AML-193 (cell line): ENCODE measurements at places on chromosomes 4 and X.

GRCh38 chrX:84188320-84188834, 378 bp upstream of the RPS6KA6 start:
- DNase-seq = no peak

DNA sequence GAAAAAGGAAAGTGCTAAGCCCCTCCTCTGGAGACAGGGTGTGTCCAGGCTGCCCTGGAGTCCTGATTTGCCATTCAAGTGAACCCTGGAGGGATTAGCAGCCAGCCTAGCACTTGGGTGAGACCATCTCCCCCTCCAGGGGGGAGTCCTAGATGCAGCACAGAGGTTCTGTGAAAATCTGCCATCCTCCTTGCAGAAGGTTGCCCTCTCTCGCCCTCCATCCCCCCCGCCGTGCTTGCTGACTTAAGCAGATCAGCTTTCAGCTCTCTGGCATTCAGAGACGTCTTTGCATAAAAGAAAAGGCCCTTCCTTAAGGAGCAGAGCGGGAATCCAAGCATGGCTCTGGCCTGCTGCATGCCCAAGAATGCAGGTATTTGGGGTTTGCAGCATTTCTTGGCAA, 102.1 kb upstream of the SCML1 start:
- DNase-seq = no peak

- no peak for DNase-seq
Measured at GRCh38 chr4:87807402-87807801, 8.0 kb downstream of the IBSP start.

DNA sequence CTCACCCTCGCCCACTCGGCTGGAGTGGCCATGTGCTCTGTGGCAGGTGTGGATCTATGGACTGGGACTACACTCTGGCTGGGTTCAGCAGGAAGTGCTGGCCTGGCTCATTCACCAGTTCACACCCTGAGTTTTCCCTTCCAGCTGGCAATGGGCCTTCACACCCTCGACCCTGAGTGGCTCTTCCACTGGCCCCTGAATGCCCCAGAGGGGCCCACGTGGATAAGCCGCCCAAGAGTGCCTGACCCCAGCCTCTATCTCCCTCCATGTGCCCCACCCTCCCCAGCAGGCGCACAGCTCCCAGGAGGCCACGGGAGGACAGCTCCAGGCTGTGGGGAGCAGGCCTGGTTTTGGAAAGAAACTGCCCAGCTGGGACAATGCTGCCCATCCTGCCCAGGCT, 234.1 kb downstream of the AFAP1 start:
- DNase-seq = no peak

DNA sequence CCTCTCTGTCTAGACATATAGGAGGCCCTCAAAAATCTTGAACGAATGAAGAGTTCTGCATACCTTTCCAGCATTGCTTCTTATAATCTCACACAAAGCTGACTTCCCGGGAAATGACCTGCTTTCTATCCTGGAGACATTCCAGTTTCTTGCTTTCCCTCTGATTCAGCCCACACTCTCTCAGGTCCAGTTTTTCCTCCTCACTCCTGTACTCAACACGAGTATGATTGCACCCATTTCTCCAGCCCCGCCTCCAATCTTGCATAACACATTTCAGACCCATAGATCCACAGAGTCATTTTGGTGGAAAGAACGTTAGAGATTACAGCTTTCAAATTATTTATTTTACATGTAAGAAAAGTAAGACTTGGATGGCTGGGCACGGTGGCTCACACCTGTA, 127.5 kb upstream of the TLR3 start:
- DNase-seq = no peak

GRCh38 chr4:186946682-186947294, 223.1 kb upstream of the FAT1 start:
- no peak for DNase-seq

DNA sequence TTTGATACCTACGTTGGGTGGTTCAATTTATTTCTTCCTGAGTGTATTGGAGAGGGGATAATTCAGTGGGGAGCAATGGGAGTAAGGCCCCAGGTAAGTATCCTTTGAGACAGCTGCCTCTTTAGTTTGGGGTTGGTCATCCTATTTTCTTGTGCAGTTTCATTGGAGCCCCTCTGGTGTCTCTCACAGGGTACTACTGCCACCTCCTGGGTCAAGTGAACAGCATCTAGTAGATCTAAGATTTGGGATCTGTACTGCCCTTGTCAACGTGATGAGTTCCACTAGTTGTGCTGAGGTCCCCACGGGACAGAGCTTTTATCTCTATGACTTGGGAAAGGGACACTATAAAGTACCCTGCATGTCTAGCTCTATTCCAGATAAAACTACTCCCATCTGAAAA, 80.6 kb downstream of the PBDC1 start:
- peak; percentile 47 for DNase-seq

- no peak for DNase-seq
Measured at GRCh38 chr4:184329659-184330400, 112.2 kb upstream of the ENPP6 start.

GRCh38 chr4:2837904-2838496, 5.6 kb upstream of the ADD1 start:
- DNase-seq = peak; percentile 85

DNA sequence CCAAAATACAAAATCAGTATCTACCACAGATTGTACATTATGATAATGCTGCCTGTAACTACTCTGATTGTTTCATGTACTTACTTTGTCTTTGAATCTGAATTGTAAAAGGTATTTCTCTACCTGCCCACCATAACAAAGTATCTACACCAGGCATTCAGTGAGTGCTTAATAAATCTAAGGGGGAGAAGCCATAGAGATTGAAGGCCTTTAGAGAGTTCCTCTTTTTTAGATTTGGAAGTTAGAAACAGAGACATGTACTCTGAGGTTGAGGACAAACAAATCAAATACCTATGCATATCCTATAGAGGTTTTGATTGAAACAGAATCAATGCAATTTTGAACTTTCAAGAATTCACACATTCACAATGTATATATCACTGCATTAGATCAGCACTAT, 42.7 kb downstream of the SAT1 start:
- no peak for DNase-seq
